ENCODE measurements at places on chromosomes 12 and 14. TPM values are rescaled to one million over a fixed set of nuclear protein-coding genes. Genes with fewer than 3 reads are reported as not detected.

Gene LRFN5
- total RNA-seq = 25.5 TPM

Gene HELB
- total RNA-seq = 4.6 TPM

Gene KRAS
- total RNA-seq = 16.8 TPM

Gene GPX2
- not detected for total RNA-seq
